ENCODE measurements at places on chromosomes 12 and 14. TPM values are rescaled to one million over a fixed set of nuclear protein-coding genes. Genes with fewer than 3 reads are reported as not detected.

GRCh38 chr14:79465651-79466050 is 745.7 kb downstream of the DIO2 start:
- DNase-seq, result no peak

DNA sequence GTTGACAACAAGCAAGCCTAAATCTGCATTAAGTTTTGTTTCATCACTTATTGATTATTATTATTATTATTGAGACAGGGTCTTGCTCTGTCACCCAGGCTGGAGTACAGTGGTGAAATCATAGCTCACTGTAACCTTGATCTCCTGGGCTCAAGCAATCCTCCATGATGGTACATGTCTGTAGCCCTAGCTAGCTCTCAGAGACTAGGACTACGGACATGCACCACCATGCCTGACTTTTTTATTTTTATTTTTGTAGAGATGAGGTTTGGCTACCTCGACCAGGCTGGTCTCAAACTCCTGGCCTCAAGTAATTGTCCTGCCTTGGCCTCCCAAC is 35.7 kb upstream of the STK38L start:
- DNase-seq, result no peak

DNA sequence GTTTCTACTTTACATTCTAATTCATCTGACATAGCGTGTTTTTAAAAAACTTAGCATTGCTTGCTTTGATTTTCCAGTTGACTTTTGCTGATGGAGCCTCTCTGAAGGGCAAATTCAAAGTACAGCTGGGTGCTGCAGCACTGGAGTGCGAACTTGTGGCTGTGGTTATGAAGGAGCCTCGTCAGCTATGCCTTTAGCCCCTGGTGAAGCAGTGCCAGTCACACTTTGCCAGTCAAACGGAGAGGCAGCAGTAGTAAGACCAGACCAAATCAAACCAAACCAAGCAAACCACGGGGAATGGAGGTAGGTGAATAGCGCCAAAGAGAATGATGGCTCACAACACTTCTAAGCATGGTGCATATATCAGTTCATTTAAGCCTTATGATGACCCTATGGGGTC is 15.1 kb upstream of the SLC38A2 start:
- no peak for DNase-seq

GRCh38 chr14:67493092-67493717 is 4.7 kb upstream of the TMEM229B start:
- no peak for DNase-seq

ARHGAP5 gene
- 82.6 TPM for total RNA-seq

Data from GM23248 (cell line).